NCI-H774 (cell line): ENCODE measurements at places on chromosomes 2 and 18.

DNA sequence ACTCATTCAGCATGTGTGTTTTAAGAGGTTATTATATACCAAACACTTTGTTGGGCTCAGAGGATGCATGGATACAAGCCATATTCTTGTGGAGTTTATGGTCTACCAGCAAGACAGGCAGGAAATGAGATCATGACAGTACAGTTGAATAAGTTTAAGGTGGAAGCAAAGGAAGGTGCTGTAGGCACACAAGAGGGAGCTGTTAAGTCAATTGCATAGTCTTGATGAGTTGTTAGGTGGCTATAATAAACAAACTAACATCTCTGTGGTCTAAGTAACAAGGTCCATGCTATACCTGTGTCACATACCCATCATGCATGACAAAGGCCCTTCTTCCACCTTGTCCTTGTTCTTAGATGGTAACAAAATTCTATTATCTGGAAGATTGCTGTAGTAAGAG is 538.3 kb downstream of the CNTNAP5 start:
- no peak for DNase-seq

DNA sequence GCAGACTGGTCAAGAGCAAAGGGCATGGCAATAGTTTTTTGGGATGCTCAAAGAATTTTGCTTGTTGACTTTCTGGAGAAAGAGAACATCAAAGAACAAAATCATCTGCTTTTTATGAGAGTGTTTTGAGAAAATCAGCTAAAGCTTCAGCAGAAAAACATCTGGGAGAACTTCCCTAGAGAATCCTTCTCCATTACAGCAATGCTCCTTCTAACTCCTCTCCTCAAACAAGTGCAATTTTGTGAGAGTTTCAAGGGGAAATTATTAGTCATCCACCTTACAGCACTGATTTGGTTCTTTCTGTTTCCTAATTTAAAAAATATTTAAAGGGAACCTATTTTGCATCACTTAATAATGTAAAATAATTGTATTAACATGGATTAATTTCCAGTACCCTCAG is 226.9 kb upstream of the NXPH2 start:
- no peak for DNase-seq

GRCh38 chr2:16069933-16070647 is 129.7 kb downstream of the MYCN start:
- no peak for DNase-seq

GRCh38 chr2:219028996-219029828 is 12.1 kb downstream of the CFAP65 start:
- no peak for DNase-seq

DNA sequence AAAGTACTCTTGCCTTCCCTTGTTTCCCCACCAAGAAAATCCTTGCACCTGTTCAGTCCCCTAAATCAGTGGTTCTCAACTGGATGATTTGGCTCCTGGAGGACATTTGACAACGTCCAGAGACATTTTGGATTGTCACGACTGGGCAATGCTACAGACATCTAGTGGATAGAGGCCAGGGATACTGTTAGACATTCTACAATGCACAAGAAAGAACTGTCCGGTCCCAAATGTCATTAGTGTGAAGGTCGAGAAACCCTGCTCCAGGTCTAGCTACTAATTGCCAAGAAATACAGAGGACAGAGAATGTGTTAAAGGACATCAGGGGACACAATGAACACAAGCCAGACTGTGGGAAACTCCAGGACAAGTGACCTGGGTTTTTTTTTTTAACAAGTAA is 60.0 kb downstream of the LRP2 start:
- no peak for DNase-seq

DNA sequence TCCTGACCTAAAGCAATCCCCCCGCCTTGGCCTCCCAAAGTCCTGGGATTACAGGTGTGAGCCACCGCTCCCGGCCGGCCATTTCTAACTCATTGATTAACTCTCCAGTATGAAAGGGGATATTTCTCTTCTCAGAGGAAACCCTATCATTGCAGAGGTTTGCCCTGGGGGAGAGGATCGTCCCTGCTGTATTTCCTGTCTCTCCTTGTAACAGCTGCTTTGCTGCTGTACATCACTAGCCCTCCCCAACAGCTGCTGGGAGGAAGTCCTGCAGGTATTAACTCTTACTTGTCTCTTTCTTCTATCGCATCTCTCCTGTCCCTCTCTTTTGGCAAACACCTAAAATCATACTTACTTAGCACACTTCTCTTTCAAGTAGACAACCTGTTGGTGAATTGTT is 219.0 kb upstream of the DSEL start:
- no peak for DNase-seq

- no peak for DNase-seq
Observed at GRCh38 chr18:53843113-53843760, 381.2 kb downstream of the MBD2 start.

DNA sequence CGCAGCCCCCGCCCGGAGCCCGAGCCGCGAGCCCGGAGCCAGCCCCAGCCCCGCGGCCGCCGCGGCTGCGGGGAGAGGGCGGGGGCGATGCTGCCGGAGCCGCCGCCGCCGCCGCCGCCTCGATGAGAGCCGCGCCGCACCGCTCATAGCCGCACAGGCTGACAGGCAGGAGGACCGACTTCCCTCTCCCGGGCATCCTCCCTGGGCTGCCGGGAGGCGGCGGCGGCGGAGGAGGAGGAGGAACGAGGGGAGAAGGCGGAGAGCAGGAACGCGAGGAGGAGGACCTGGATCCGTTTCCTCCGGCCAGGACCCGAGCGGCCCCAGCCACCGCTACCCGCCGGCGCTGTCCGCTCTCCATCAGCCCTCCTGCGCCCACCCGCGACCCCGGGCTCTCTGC is 370 bp downstream of the KLHL29 start:
- no peak for DNase-seq

DNA sequence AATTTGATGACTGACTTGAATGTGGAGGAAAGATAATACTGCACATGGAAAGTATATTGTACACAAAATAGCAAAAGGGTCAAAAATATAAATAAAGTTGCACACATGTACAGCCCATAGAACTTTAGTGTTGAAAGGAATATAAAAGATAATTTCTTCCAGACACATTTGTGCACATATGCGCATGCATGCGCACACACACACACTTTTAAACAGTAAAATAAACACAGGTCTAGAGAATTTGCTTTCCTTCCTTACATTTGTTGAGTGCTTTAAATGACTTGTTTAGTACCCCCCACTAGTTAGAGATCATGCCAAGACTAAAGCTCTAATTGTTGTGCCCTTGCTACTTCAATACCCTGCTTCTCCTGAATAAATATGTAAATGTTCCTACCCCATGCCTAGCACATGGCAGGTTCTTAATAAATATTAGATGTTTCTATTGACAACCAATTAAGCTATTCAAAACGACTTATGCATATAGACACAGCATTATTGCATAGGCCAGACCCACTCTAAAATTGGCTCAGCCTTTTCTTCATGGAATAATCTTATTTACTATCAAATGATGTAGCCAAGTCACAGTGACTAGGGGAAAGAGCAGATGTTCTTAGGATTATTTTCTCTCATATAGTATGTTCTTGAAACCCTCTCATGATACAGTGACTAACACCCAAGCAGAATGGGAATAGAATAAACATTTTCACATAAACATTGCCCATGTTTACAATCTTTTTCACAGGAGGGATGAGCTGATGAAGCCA is 165.5 kb upstream of the ACVR2A start:
- DNase-seq: peak; percentile 91

GRCh38 chr2:156797832-156798231 is 361.7 kb downstream of the GPD2 start:
- no peak for DNase-seq

- DNase-seq: no peak
Observed at GRCh38 chr2:108893277-108893676, 95.7 kb downstream of the EDAR start.

DNA sequence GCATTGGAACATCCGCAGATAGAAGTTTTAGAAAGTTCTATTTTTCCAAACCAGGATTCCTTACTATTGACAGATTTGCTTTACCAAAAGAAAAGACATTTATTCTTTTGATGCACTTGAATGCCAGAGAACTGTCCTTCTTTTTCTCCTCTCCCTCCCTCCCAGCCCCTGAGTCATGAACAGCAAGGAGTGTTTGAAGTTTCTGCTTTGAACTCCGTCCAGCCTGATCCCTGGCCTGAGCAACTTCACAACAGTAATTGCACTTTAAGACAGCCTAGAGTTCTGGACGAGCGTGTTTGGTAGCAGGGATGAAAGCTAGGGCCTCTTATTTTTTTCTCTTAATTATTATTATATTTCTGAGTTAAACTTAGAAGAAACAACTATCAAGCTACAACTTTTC is 33.6 kb downstream of the APCDD1 start:
- no peak for DNase-seq

- DNase-seq: no peak
Observed at GRCh38 chr18:37701967-37702366, 136.4 kb upstream of the CELF4 start.

GRCh38 chr2:45352506-45352905 is 258.6 kb downstream of the SRBD1 start:
- DNase-seq: no peak

- no peak for DNase-seq
Observed at GRCh38 chr2:144678736-144679135, 158.8 kb upstream of the ZEB2 start.

GRCh38 chr2:218091746-218092145 is 22.7 kb downstream of the RUFY4 start:
- no peak for DNase-seq

GRCh38 chr18:12479536-12479935 is 71.8 kb downstream of the PRELID3A start:
- DNase-seq: no peak

- no peak for DNase-seq
Observed at GRCh38 chr2:3557639-3558204, 411 bp downstream of the RNASEH1 start.

GRCh38 chr2:165950438-165950837 is 3.1 kb downstream of the TTC21B start:
- no peak for DNase-seq

DNA sequence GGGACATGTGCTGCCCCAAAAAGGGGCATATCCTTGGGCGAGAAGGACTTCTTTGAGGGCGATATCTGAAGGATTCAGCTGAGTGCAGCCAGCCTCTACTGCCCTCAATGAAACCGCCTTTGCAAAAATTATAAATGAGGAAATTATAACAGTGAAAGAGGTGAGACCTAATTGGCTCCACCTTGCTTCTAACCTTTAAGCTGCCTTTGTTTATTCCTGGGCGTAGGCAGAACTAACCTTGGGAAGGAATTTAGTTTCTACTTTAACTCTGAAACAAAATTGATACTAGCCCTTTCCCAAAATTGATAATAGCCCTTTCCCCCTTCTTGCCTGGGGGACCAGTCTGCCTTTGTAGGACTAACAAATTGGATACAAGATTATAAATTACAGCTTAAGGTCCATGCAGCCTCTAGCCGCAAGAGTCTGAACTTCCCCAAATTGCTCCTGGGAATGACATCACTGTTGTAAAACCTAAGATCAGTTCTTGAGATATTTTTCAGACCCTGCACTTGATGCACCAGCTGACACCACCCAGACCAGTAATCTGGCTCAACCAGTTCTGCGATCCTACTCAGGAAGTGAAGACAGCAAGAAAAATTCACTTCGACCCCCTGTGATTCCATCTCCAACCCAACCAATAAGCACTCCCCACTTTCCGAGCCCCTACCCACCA is 36.0 kb upstream of the ASAP2 start:
- DNase-seq: no peak

DNA sequence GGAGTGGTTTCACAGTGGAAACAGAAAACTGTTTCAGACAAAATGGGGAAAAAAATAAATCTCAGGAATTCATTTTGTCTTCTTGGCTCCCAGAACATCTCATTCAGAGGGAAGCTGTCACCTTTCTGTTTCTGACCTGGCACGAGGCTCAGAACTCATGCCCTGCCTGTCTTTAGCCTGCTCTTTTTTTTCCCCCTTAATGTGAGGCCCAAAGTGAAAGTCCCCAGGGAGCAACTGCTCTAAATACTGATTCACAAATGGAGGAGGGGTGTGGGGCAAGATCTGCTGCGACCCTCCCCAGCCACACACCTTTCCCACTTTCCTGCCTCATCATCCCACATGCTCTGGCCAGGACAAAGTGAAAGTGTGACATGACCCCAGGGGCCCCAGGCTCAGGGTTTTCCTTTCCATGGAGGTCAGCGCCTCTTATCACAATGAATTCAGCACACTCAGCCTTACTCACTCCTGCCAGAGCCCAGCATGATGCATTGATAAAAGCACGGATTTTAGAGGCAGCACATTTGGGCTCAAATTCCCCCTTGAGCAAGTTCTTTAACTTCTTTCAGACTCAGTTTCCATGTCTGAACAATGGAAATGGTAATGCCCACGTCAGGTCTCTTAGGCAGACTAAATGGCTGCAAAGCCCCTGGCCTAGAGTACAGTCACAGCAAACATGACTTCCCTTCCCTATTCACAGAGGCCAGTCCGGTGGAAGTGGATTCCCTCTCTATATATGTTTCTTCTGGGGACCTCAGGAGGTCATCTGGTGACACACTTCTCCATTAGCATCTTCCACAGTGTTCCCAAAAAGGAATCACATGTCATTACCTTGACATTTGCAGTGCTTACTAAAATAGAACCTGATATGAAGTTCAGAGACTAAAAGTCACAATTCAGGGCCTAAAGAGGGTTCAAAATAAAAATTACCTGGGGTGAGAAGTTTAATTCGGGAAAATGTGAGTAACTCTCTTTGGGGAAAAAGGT is 55.3 kb upstream of the TMEM163 start:
- DNase-seq: no peak

DNA sequence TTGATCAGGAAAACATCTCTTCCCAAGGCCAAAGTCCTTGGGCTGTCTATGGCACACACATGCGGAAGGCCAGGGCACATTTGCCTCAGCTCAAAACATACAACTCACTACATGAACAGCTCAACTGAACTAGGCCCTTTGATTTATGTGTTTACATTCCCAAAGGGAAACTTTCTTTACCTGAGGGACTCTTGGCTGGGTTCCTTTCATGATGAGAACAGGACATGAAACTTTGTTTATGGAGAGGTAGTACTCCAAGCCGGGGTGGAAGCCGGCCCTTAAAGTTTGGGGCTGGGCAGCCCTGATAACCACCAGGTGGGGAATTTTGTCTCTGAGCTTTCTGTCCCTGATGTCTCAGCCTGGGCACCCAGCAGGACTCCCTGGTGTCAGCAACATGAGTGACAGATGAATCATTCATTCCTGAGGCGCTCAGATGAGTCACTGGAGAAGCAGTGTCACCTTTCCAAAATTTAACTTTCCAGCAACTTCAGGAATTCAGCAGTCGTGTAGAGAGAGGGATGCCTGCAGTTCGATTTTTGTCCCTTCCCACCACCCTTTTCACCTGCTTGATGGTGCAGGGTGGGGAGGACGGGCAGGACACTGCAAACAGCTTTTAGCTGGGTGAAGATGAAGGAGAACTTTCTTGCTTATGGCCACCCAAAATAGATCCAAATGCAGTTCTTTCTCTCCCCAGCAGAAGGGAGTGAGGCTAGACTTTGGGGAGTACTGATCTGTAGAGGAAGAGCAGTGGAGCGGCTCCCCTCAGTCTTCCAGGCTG is 331.6 kb downstream of the DYSF start:
- DNase-seq: no peak

GRCh38 chr18:39448942-39449341 is 1883.3 kb upstream of the CELF4 start:
- no peak for DNase-seq

DNA sequence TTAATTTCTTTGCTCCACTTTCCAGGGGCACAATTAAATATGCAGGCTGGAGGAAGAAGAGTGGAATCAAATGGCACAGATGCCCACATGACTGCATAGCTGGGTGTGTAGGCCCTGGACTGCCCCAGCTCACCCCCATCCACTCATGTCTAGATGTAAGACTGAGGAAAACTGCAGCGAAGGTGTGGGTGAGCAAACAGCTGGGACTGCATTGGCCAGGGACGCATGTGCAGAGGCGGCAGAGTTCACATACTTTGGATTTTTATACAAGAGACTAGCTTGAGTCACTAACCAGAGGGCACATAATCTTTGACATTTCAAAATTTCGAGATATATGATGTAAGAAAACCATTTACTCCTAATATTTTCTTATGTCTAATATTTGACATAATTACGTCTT is 60.1 kb downstream of the SPIRE1 start:
- no peak for DNase-seq
